ENCODE measurements at places on chromosomes 12 and 14.

GRCh38 chr14:68507544-68508081 is 285.3 kb downstream of the ZFP36L1 start:
- no peak for DNase-seq

DNA sequence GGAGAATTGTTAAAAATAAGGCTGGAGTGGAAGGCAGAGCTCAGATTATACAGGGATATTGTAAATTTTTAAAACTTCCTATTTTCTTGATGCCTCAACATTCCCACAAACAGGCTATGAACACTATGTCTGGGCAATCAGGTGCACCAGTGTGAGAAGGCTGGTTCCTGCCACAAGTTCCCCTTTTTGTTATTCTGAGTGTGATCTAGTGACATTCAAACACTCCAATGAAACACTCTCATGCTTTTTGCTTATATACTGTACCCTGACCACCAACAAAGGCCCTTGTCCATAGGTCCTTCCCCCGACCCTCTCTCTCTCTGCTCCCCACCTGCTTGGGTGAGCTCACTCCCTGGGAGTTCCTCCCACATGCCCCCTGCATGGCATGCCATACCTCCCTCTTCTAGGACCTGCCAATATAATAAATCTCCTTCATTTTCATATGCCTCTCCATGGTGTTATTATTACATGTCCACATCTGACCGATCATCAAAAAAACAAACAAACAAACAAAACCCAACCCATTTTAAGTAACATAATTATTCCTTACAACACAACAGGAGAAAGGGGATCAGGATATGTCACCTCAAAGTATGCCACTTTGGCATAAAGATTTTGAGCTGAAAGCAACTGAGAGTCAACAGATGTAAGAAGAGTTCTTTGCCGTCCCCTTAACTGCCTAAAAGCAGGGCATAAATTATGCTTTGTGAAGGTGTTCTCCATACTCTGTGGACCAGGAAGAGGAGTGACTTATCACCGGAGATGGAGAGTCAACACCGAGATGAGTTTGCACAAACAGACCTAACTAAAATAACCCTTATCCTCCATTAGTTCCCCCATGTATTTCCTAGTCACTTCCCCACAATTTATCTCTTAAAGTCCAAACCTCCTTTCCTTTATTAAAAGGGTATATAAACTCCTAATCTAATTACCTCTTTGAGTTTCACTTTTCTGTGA is 42.5 kb upstream of the CATSPERB start:
- no peak for DNase-seq

DNA sequence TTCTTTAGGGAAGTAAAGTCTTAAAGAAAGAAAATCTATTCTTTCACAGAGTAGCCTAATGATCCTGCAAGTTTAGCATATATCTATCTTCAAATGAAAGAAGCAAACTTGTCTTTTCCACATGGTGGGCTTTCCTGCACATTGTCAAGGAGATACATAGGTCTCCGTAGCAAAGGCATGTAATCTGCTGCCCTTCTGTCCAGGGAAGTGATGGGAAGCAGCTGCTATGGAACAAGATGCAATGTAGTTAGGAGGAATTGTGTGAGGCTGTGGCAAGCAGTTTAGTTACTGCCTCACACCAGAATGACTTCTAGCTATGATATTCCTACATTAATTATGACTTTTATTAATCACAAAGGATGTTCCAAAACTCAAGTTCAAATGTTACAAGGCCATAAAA is 174.4 kb downstream of the PDZRN4 start:
- no peak for DNase-seq

DNA sequence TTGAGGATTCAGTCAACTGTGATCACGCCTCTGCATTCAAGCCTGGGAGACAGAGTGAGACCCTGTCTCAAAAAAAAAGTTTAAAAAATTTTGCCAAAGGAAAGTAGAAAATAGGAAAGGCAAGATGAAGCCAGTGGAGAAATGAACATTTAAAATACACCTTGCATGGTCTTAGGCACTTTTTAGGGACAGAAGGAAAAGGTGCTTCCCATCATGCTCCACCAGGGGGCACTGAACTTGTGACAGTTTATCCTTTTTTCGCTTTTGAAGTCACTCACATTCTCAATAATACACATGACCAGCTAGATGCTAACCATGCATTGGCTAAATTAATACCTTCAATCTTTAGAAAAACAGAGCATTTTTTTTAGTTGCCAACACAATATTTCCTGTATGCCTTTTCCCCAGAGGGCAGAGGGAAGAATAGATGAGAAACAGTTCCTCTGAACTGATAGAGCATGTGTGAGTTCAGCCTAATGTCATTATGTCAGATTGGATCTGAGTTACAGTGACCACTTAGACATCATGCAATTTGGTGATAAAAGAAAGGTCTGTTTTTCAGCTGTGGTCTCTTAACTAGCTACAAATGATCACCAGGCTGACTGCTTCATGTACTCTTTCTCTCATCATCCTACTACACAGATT is 221.8 kb upstream of the SSTR1 start:
- peak; percentile 12 for DNase-seq

- no peak for DNase-seq
Observed at GRCh38 chr14:22597771-22598098, 365 bp upstream of the ABHD4 start.

GRCh38 chr12:27048822-27049752 is 26.7 kb downstream of the MED21 start:
- no peak for DNase-seq

GRCh38 chr12:122004633-122005071 is 17.0 kb upstream of the BCL7A start:
- DNase-seq: no peak

- peak; percentile 98 for DNase-seq
Observed at GRCh38 chr12:56359851-56360767, at the start of gene STAT2. STAT2 (minus strand) TSS chr12:56360107; CDS start chr12:56356571, 3,536 bp downstream.

DNA sequence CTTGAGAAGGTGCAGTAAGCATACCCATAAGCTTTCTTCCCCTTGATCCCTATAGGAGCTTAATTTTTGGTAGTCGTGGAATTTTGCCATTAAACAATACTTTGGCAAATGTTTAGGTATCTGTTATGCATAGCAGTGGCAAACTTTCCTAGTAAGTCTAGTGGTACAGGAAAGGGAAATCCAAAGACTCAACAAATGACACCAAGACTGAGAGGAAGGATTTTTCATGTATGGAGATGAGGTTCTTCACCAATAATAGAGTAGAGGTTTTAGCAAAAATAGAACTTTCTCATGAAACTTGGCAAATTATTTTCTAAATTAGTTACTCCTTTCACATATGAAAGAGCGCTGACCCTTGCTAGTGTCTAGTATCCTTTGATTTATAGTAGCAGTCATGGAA is 2.8 kb downstream of the EID3 start:
- no peak for DNase-seq
